ENCODE measurements at places on chromosomes 13 and 19.

DNA sequence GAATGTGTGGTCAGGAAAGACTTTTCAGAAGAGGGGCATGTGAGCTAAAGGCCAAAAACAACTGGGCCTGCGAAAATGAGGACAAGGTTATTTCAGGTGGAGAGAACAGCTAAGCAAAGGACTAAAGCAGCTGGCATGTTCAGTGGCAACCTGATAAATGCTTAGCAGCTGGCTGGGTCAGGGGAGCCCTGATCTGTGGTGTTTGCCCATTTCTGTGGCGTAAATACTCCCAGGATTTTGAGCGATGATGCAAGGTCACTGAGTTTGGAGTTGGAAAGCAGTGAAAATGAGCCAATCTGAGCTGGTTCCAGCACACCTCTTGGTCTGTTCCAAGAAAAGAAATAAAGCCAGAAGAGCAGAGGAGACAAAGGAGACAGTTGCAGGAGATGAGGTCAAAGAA, 704.3 kb downstream of the UQCRFS1 start:
- H3K4me3 ChIP-seq = no peak overlapping the region
- no peak for DNase-seq
- no peaks in the 10 kb centered on the region for H3K36me3 ChIP-seq
- H3K27ac ChIP-seq = no peak overlapping the region
- no peaks in the 10 kb centered on the region for H3K27me3 ChIP-seq
- no peaks in the 10 kb centered on the region for H3K4me1 ChIP-seq

DNA sequence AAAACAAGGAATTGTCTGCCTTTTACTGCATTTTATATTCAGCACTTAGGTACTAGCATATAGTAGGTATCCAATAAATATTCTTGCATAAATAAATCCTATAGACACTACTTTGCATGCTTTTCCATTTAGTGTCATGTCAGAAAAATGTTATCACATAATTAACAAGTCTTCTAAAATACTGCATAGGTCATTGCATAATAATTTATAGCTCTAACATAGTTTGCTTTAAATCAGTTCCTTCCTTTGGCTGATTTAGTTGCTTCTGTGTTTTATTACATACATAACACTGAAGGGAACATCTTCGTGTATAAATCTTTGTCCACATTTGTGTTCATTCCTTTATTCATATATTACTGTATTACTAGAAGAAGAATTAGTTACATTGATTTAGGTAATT, 36.2 kb downstream of the WASF3 start:
- peaks cover 17% of the 10 kb centered on the region for H3K27me3 ChIP-seq
- H3K4me3 ChIP-seq = no peak overlapping the region
- H3K4me1 ChIP-seq = no peaks in the 10 kb centered on the region
- no peak overlapping the region for H3K27ac ChIP-seq

GRCh38 chr13:46369506-46370277, 17.4 kb downstream of the RUBCNL start:
- DNase-seq = no peak
- no peaks in the 10 kb centered on the region for H3K36me3 ChIP-seq
- no peak overlapping the region for H3K27ac ChIP-seq
- H3K4me3 ChIP-seq = no peak overlapping the region
- peaks cover 5% of the 10 kb centered on the region for H3K4me1 ChIP-seq
- peaks cover 32% of the 10 kb centered on the region for H3K27me3 ChIP-seq

- no peak overlapping the region for H3K4me3 ChIP-seq
- no peak for DNase-seq
- H3K27ac ChIP-seq = no peak overlapping the region
- no peaks in the 10 kb centered on the region for H3K4me1 ChIP-seq
- no peaks in the 10 kb centered on the region for H3K36me3 ChIP-seq
These were observed 327.2 kb downstream of the GPC5 start for GRCh38 chr13:91725646-91726045.

DNA sequence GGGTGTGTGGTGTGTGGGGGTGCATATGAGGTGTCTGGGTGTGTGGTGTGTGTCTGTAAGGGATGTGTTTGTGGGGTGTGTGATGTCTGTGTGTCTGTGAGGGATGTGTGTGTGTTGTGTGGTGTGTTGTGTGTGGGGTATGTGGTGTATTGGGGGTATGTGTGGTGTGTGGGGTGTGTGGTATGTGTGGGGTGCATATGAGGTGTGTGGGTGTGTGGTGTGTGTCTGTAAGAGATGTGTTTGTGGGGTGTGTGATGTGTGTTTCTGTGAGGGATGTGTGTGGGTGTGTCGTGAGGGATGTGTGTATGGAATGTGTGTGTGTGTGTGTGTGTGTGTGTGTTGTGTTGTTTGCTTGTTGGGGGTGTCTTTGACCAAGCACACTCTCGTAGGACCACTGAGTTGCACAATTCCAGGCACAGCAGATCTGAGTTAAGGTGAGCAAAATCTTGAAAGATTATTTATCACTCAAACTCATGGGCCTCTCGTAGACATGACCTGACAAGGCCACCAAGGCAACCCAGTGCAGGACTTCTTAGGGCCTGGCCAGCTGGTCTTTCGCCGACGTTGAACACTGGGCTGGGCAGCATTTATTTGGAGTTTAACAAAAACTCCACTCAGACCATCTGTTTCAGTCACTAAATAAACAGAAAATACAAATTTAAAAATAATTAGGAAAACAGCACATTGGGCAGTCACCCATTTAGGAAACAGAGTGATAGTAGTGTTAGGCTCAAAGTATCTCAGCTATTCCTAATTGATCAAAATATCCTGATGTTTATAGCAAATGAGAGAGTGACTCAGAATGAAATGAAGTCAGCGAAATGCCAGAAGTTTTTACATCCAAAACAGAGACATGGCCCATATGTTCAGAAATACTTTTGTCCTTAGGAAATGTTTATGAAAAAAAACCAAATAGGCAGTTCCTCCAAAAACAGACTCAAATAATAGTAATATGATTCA, 301.1 kb downstream of the FGF9 start:
- H3K36me3 ChIP-seq = no peaks in the 10 kb centered on the region
- H3K27ac ChIP-seq = no peak overlapping the region
- no peak overlapping the region for H3K4me3 ChIP-seq
- H3K4me1 ChIP-seq = no peaks in the 10 kb centered on the region
- H3K27me3 ChIP-seq = no peaks in the 10 kb centered on the region

GRCh38 chr13:73061876-73062275, 3.1 kb downstream of the KLF5 start:
- no peak overlapping the region for H3K4me3 ChIP-seq
- H3K4me1 ChIP-seq = peaks cover 8% of the 10 kb centered on the region
- no peak for DNase-seq
- no peak overlapping the region for H3K27ac ChIP-seq

Data from T-helper 17 cell (primary cell).